Fibroblast of skin of right quadriceps (primary cell): ENCODE measurements at places on chromosomes 5 and 9.

- no peak for DNase-seq
Measured at GRCh38 chr5:9444346-9444745, 101.5 kb downstream of the SEMA5A start.

DNA sequence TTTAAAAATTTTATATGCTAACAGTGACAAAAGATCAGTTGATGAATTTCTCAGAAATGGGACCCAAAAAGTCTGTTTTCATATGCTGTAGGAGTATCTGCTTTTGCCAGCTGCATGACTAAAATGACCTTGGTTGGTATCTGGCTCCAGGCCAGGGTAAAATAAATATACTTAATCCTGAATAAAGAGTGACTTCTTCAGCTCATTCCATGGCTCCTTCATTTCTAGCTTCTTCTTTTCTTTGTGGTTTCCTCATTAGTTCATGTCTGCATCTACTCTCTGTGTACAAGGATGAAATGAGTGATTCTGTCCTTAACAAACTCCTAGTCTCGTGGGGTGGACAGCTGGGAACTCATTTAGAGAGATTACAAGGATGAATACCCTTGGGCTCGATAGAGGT is 36.0 kb downstream of the RCL1 start:
- DNase-seq = peak; percentile 44

DNA sequence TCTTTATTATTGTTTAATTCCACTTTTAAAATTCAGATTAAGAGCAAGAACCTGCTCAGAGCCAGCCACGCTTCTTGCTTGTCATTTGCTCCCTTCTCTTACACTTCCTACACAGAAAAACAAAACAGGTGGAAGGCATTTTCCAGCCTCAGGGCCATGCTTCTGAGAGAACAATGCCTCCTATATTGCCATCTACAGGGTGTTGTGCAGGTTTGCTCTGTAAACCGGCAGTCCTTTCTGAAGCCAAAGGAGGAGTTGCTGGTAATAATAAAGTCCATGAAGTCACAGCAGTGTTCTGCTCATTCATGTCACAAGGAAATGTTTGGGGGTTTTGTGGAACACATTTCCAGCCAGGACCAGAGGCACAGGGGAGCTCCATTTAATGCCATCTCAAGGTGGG is 16.1 kb upstream of the PRLR start:
- DNase-seq = no peak

GRCh38 chr5:122458278-122458872 is 146.3 kb downstream of the SNCAIP start:
- peak; percentile 15 for DNase-seq

DNA sequence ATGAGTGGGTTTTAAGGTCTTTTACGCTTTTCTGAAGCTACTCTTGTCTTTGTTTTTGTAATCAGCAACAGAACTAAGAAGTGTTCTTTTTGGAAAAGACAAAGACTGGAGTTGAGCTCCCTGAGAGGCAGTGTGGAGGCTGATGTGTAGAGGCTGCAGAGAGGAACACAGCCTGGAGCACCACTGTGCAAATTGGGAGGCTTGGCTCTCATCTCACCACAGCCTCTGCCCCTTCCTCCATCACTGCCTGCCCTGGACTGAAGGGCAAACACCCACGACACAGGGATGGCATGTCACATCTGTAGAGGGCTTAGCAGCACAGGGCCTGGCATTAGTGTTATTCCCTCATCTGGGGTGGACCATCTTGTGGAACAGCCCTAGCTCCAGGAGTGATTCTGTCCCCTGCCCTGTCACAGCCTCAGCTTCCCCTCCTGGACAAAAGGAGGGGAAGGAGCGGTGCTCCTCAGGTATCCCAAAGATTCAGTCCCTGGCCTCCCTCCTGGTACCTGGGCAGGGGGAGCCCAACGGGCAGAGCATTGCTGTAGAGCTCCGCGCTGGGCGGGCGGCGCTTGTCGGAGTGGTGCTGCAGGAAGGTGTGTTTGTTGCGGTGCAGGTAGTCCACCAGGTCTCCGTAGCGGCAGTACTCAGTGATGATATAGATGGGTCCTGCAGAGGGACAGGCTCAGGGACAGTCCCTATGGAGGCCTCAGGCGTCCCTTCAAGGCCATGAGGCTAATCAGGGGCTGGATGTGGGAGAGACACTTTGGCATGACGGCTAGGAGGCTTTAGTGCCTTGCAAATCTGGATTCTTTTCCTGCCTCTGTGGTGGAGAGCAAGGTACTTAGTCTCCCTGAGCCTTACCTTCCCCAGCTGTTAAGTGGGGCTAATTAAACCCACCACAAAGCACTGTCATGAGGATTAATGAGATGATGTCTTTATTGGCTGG is 32.8 kb downstream of the PDGFRB start:
- no peak for DNase-seq

- no peak for DNase-seq
Measured at GRCh38 chr9:26324786-26325443, 567.7 kb downstream of the CAAP1 start.

GRCh38 chr9:113785334-113785733 is 90.8 kb upstream of the ZNF618 start:
- no peak for DNase-seq

GRCh38 chr5:152309926-152310450 is 95.1 kb downstream of the NMUR2 start:
- DNase-seq = no peak

- no peak for DNase-seq
Measured at GRCh38 chr9:94921656-94922055, 195.2 kb downstream of the AOPEP start.

GRCh38 chr9:126404459-126404858 is 77.8 kb downstream of the MVB12B start:
- no peak for DNase-seq

DNA sequence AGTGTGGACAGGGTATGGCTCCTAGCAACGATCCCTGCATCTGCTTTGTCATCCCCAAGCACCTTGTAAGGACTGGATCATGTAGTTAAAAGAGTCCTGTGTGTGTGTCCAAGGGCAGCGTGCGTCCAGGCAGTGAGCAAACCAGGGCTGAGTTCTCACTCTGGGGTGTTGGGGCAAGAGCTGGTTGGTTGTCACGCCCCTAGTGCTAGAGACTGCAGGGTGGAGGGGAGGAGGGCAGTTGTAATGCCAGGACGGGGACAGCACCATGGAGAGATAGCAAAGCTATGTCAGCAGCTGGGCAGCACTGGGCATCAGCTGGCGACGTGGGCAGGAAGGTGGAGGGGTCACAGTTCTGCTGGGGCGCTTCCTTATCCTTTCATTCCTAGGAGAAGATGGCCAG is 100.8 kb downstream of the ZNF618 start:
- no peak for DNase-seq
